Cardiac muscle cell (in vitro differentiated cells and primary cell): ENCODE measurements at places on chromosomes 3 and 15. TPM values are rescaled to one million over a fixed set of nuclear protein-coding genes. Genes with fewer than 3 reads are reported as not detected.

CCDC13 gene
- polyA plus RNA-seq = 2.8 and 3.1 TPM in 2 replicates

MYO5C gene
- polyA plus RNA-seq = 1.0 and 2.9 TPM in 2 replicates

EIF4E3 gene
- 10.5 and 10.8 TPM in 2 replicates for polyA plus RNA-seq

GOLGA8T gene
- not detected in 2 replicates for polyA plus RNA-seq

MORC1 gene
- not detected in 2 replicates for polyA plus RNA-seq

DYNLT2B gene
- polyA plus RNA-seq = 81.7 and 86.5 TPM in 2 replicates

ANAPC13 gene
- 145 and 157 TPM in 2 replicates for polyA plus RNA-seq

UROC1 gene
- not detected in 2 replicates for polyA plus RNA-seq
